Vagina (tissue), 2 donors: ENCODE measurements at places on chromosomes 7 and 10. TPM values are rescaled to one million over a fixed set of nuclear protein-coding genes. Genes with fewer than 3 reads are reported as not detected.
A peak's percentile ranks its signal among the peaks of the same experiment; 100 is the strongest.

PLEKHA8 gene
- total RNA-seq, result 12.3 TPM

DNA sequence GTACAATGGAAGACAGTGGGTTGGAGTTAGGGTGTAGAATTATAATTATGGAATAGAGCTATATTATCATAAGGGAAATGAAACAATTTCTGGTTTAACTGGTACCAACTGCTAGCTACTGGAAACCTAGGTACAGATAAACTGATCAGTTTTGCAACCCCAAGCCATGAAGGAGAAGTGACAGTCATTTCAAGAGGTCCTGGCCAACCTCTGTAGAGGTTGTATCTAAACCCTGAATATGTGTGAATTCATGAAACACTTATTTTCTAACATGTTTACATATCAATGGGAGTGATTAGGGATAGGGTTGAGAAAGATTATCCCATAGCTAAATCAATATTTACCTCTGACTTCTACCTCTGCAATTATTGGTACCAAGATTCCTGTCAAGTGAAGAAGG is 29.9 kb upstream of the CC2D2B start:
- no peak overlapping the region for H3K4me3 ChIP-seq
- no peaks in the 10 kb centered on the region for H3K36me3 ChIP-seq
- DNase-seq, result no peak
- no peak overlapping the region for H3K27ac ChIP-seq
- H3K27me3 ChIP-seq, result no peaks in the 10 kb centered on the region

SLC25A40 gene
- total RNA-seq, result 30.0 TPM

GRCh38 chr7:16933296-16934279 is 51.8 kb upstream of the AGR3 start:
- no peak overlapping the region for H3K4me3 ChIP-seq
- no peak for DNase-seq
- H3K36me3 ChIP-seq, result no peaks in the 10 kb centered on the region
- no peaks in the 10 kb centered on the region for H3K27me3 ChIP-seq

DNA sequence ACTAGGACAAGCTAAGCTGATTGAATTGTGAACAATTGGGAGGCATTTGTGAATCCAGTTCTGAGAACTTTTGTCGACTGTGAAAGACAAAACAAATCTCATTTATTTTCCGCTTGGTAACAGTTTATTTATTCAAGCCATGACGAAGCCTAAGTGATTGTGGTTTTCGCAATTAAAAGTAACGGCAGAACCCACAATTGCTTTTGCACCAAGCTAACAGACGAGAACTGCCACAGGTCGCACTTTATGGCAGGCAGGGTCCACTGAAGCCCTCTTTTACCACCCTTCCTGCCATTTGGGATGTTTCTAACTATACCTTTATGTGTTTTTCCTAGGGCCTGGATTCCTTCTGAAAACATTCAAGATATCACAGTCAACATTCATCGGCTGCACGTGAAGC is 111.2 kb downstream of the ZMYND11 start:
- DNase-seq, result no peak
- no peaks in the 10 kb centered on the region for H3K4me1 ChIP-seq
- no peak overlapping the region for H3K27ac ChIP-seq
- no peak overlapping the region for H3K4me3 ChIP-seq

- H3K27me3 ChIP-seq, result no peaks in the 10 kb centered on the region
- no peaks in the 10 kb centered on the region for H3K36me3 ChIP-seq
- no peak for DNase-seq
Observed at GRCh38 chr7:141709749-141710148, 1.6 kb downstream of the WEE2 start.

GRCh38 chr7:32502728-32503127 is 7.4 kb downstream of the AVL9 start:
- H3K36me3 ChIP-seq, result no peaks in the 10 kb centered on the region
- no peaks in the 10 kb centered on the region for H3K27me3 ChIP-seq
- no peak for DNase-seq
- H3K27ac ChIP-seq, result no peak overlapping the region

GRCh38 chr7:8590225-8590624 is 156.8 kb downstream of the NXPH1 start:
- no peaks in the 10 kb centered on the region for H3K27me3 ChIP-seq
- no peak overlapping the region for H3K4me3 ChIP-seq
- H3K4me1 ChIP-seq, result no peaks in the 10 kb centered on the region
- no peaks in the 10 kb centered on the region for H3K36me3 ChIP-seq

GNAT3 gene
- not detected for total RNA-seq

DNA sequence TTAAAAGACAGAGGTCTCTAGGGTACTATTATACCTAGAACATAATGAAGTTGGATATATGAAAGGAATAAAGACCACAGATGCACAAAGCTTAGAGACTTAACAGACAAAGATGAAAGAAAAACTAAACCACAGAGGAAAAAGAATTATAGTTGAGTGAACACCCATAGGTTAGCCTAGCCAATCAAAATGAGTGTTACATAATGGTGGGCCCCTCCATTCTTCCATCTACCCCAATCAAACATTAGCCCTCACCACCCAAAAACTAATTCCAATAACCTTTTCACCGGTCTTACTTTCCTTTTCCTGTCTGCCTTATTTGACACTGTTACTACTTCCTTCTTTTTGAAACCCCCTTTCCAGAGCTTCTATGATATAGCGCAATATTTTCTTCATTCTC is 130.1 kb downstream of the ELMO1 start:
- H3K27ac ChIP-seq, result no peak overlapping the region
- no peaks in the 10 kb centered on the region for H3K27me3 ChIP-seq
- DNase-seq, result no peak

SPDYE8 gene
- not detected for total RNA-seq

MYOZ1 gene
- not detected for total RNA-seq

GRCh38 chr7:27793780-27794179 is 53.8 kb downstream of the TAX1BP1 start:
- H3K4me1 ChIP-seq, result no peaks in the 10 kb centered on the region
- no peaks in the 10 kb centered on the region for H3K36me3 ChIP-seq
- H3K27ac ChIP-seq, result no peak overlapping the region
- no peak for DNase-seq
- H3K4me3 ChIP-seq, result no peak overlapping the region

DNA sequence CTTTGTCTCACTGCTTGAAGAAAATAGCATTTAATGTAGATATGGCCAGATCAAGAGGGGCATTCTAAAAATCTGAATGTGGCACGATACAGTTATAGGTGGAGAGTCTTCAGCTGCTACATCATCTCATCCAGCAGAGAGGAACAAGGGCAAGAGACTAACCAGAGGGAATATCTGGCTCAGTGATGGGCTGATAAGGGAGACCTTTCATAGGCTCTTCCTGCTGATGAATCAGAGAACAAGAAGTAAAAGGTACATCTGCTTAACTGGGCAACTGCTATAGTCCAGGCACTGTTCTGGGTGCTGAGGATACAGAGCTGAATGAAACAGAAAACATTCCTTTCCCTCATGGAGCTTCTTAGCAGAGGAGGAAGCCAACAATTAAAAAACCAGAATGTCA is 37.9 kb downstream of the PIP4K2A start:
- H3K27ac ChIP-seq, result no peak overlapping the region
- DNase-seq, result no peak
- peaks cover 38% of the 10 kb centered on the region for H3K4me1 ChIP-seq
- no peaks in the 10 kb centered on the region for H3K27me3 ChIP-seq
- no peaks in the 10 kb centered on the region for H3K36me3 ChIP-seq
- no peak overlapping the region for H3K4me3 ChIP-seq

GRCh38 chr10:61634746-61635145 is 28.0 kb upstream of the CABCOCO1 start:
- no peak for DNase-seq
- no peak overlapping the region for H3K4me3 ChIP-seq
- no peak overlapping the region for H3K27ac ChIP-seq
- H3K4me1 ChIP-seq, result no peaks in the 10 kb centered on the region
- H3K36me3 ChIP-seq, result no peaks in the 10 kb centered on the region

- no peaks in the 10 kb centered on the region for H3K36me3 ChIP-seq
- no peaks in the 10 kb centered on the region for H3K27me3 ChIP-seq
- H3K4me1 ChIP-seq, result peaks cover 7% of the 10 kb centered on the region
- H3K4me3 ChIP-seq, result no peak overlapping the region
- H3K27ac ChIP-seq, result no peak overlapping the region
- DNase-seq, result no peak
Observed at GRCh38 chr10:11232222-11232961, 214.7 kb downstream of the CELF2 start.

RAB19 gene
- not detected for total RNA-seq

DNA sequence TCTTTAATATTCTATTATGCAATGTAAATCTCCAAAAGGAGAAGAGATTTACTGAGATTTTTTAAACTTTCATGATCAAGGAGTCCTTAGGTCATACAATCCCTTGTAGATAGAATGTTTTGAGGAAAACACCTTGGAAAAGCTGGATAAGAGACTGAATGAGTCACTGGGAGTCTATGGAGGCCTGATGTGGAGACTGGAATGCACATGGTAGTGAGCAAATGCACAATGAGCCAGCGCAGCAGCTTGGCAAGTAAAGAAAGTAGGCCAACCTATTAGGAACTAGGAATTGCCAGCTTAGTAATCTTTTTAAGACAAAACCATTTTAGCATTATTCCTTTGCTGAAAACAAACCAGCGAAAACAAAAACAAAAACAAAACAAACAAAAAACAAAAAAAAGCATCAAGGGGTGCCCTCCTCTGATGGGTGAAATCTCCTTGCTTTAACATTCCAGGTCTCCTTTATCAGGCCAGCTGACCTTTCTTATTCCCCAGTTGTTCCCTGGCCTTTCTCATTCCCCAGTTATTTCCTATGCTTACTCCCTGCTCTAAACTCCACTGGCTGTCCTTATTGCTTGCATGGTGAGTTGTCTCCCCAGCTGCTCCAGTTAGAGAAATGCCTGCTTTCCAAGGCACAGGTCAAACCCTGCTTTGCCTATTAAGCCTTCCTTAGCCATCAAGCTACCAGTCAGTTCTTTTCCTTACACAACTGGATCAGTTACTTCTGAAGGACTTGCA is 135.8 kb downstream of the PLCE1 start:
- no peak for DNase-seq
- no peaks in the 10 kb centered on the region for H3K36me3 ChIP-seq
- H3K27me3 ChIP-seq, result no peaks in the 10 kb centered on the region
- H3K27ac ChIP-seq, result no peak overlapping the region
- H3K4me1 ChIP-seq, result peaks cover 4% of the 10 kb centered on the region

DNA sequence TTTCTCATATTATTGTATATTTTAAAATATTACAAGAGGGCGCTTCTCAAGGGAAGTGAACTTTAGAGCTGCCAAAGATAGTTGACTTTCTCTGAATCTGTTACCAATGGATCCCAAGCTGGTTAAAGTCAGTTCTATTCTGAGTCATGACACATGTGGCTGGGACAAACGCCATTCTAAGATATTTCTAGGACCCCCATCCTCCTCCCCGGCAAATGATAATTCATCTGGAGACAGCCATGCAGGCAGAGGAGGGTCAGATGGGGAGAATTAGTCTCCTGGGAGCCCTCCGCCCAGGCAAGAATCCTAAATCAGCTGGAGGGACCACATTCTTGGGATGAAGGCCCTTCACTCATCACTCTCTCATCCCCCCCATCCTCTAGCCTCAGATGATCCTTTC is 187.7 kb downstream of the GFRA1 start:
- no peak overlapping the region for H3K27ac ChIP-seq
- no peak for DNase-seq
- no peaks in the 10 kb centered on the region for H3K27me3 ChIP-seq

FGF8 gene
- total RNA-seq, result not detected

GRCh38 chr7:116779216-116779615 is 83.2 kb upstream of the CAPZA2 start:
- no peaks in the 10 kb centered on the region for H3K27me3 ChIP-seq
- no peak overlapping the region for H3K4me3 ChIP-seq
- no peak for DNase-seq
- H3K27ac ChIP-seq, result no peak overlapping the region
- H3K4me1 ChIP-seq, result peaks cover 29% of the 10 kb centered on the region
- H3K36me3 ChIP-seq, result no peaks in the 10 kb centered on the region

GRCh38 chr10:132229834-132230556 is 43.2 kb downstream of the DPYSL4 start:
- peak overlapping the region; percentile 27 for H3K4me3 ChIP-seq
- no peaks in the 10 kb centered on the region for H3K27me3 ChIP-seq
- H3K4me1 ChIP-seq, result peaks cover 9% of the 10 kb centered on the region
- peak overlapping the region; percentile 17 for H3K27ac ChIP-seq

- peaks cover 13% of the 10 kb centered on the region for H3K4me1 ChIP-seq
- H3K36me3 ChIP-seq, result no peaks in the 10 kb centered on the region
- no peaks in the 10 kb centered on the region for H3K27me3 ChIP-seq
- peak overlapping the region; percentile 73 for H3K27ac ChIP-seq
- no peak for DNase-seq
- H3K4me3 ChIP-seq, result peak overlapping the region; percentile 67
Observed at GRCh38 chr10:70053841-70054288, 1.2 kb downstream of the MACROH2A2 start.

- no peak for DNase-seq
- H3K4me1 ChIP-seq, result peaks cover 45% of the 10 kb centered on the region
- H3K27me3 ChIP-seq, result no peaks in the 10 kb centered on the region
- H3K27ac ChIP-seq, result no peak overlapping the region
- no peak overlapping the region for H3K4me3 ChIP-seq
Observed at GRCh38 chr7:42106562-42106961, 130.4 kb downstream of the GLI3 start.

GRCh38 chr10:15202639-15203038 is 34.1 kb upstream of the NMT2 start:
- no peak overlapping the region for H3K4me3 ChIP-seq
- H3K4me1 ChIP-seq, result no peaks in the 10 kb centered on the region
- no peaks in the 10 kb centered on the region for H3K36me3 ChIP-seq
- no peak overlapping the region for H3K27ac ChIP-seq

DNA sequence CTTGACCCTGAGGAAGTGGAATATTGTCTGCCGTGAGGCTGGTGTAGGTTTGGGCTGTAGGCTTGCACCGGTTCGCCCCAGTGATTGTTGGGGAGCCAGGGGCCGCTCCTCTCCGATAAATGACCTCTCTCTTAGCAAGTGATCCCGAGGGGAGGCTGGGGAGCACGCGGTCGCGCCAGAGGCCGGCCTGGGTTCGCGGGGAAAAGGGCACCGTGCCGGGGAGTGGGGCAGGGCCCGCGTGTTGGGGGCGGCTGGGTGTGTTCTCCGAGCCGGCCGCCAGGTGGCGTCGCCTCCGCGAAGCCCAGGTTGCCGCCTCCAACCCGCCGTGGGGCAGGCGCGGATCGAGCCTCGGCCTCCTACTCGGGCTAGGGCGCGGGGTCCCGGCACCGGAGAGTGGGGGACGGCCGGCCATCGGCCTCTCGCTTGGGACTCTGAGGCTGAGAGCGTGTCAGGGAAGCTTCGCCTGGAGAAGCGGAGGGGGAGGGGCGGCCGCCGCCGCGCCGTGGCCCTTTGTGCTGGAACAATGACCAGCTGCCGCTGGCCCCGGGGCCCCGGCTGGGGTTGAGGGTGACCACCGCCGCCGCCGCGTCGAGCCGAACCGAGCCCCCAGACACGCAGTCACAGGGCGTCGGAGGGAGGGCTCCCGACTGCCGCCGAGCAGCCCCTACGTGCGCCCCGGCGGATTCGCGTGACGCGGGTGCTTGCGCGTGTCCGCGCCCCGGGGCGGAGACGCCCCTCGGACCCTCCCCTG is 442 bp upstream of the LZTS2 start:
- H3K27me3 ChIP-seq, result no peaks in the 10 kb centered on the region
- H3K36me3 ChIP-seq, result peaks cover 12% of the 10 kb centered on the region
- H3K4me1 ChIP-seq, result peaks cover 41% of the 10 kb centered on the region
- DNase-seq, result no peak

GRCh38 chr7:139850906-139851305 is 21.8 kb downstream of the TBXAS1 start:
- H3K4me1 ChIP-seq, result peaks cover 14% of the 10 kb centered on the region
- no peak overlapping the region for H3K27ac ChIP-seq
- no peaks in the 10 kb centered on the region for H3K36me3 ChIP-seq

- DNase-seq, result no peak
- H3K27me3 ChIP-seq, result no peaks in the 10 kb centered on the region
- H3K36me3 ChIP-seq, result no peaks in the 10 kb centered on the region
- H3K4me3 ChIP-seq, result no peak overlapping the region
Observed at GRCh38 chr10:73645251-73645650, 4.0 kb upstream of the MYOZ1 start.
